Left forelimb (tissue), 1 donor: ENCODE measurements at places on chromosomes 2 and 18.

DNA sequence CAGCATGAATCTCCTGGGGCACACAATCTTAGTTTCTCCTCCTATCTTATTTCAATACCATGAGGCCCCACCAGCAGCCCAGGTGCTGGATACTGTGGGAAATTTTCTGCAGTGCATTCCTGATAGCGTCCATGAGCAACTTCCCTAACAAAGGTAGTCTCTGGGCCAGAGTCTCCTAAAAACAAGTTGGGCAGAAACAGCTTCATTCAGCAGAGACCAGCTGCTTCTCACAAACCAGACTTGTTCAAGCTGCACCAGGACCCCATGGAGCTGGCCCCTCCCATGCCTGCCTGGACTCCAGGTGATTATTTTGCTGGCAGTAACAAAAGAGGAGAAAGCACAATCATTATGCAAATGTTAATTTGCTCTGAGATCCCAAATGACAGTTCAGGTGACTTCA is 31.4 kb downstream of the MYO5B start:
- DNase-seq, result no peak

- no peak for DNase-seq
Observed at GRCh38 chr2:54054271-54054670, 61.1 kb upstream of the ACYP2 start.

- no peak for DNase-seq
Observed at GRCh38 chr2:224163566-224164307, 124.7 kb upstream of the SERPINE2 start.

GRCh38 chr2:108787216-108787541 is 608 bp downstream of the CCDC138 start:
- no peak for DNase-seq
